ENCODE measurements at places on chromosomes 5 and 9.

DNA sequence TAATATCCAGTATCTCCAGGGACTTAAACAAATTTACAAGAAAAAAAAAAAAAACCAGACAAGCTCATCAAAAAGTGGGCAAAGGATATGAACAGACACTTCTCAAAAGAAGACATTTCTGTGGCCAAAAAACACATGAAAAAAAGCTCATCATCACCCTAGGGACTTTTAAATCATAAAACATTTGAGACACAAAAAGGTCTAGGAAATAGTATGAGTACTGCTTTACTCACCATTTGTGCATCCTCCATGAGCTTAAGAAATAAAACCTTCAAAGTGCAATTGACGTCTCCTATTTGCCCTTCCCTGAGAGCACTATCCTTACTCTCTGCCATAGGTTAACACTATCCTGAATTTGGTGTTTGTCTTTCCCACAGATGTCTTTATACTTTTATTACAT is 193.7 kb upstream of the NREP start:
- no peak for DNase-seq

DNA sequence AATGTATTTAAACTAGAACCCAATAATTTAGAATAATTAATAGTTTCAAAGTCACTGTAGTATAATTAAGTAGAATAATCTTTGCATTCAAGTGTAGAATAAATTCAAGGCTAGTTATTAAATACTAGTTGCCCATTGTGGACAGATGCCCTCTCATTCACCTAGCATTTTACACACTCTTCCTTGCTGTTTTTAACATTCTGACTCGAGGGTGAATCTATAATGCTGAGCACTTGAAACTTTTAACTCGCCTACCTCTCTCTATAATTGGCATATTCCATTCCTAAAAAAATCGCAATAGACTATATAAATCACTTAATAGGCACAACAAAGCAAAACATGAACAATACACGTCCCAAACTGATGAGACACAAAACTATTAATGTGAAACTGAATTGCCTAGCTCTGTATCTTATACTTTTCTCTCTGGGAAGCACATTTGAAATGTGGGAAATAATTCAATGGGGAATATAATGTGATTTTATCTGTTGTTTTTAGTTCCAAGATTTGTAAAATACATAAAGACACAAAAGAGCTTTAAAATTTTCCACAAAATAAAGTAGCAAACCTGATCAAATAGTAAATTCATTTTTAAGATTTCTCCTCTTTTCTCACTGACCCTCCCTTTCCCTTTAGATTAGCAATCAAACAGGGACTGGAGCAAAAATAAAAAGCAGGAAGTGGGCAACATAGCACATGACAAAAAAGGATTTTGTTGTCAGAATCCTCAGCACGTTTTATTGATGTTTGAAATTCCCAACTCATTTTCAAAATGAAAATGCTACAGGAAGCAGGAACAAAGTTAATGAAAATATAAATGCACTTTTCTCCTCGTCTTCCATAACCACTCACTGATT is 295.6 kb downstream of the PDE4D start:
- DNase-seq, result no peak

- no peak for DNase-seq
Observed at GRCh38 chr9:23790351-23791260, 35.4 kb downstream of the ELAVL2 start.

DNA sequence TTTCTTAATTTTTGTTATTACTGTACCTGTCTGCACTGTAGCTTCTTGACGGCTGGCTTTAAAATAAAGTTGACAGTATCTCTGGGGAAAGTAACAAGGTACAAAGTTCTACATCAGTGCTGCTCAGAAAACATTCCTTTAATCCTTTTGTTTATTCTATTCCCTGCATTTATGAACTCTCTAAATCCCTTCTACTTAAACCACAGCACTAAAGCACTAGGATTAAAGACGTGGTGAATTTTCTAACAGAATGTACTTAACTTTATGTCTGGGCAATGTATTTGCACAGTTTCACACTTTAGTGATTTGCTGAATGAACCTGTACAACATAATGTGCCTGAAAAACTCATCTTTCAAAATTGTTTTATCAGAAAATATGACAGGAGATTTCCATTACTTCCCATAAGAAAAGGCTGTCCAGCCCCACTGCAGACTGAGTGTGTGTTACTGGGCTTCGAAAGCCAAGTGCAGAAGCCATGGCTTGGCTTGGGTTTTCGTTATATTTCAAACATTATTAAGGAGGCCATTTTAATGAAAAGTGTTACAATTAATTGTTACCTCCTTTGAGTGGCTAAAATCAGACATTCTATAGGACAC is 43.8 kb downstream of the LHFPL2 start:
- no peak for DNase-seq

- no peak for DNase-seq
Observed at GRCh38 chr9:83675466-83675865, 32.3 kb downstream of the UBQLN1 start.

Data from NCI-H510A treated with DMSO at 0.1 percent for 48 hours (cell line).